HAP-1 (cell line): ENCODE measurements at places on chromosomes 12 and 14.

GRCh38 chr12:128250096-128250495 is 16.9 kb upstream of the TMEM132C start:
- DNase-seq = no peak

DNA sequence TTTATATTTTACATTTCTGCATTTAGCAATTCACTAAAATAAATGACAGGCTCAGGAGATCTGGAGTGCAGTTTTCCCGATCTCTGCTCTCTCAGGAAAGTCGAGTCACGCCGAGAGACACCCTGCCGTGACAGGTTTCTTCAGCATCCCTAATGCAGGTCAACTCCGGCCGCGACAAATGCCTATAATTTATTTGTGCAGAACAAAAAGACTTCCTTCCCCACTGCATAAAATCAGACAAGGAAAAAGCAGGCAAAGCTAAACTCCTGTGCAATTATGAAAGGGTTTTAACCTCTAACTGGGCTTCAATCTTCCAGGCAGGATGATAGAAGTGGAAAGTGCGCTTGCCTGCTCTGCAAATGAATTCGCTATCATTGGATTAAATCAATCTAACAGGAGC is 28.1 kb downstream of the SPRING1 start:
- DNase-seq = no peak

GRCh38 chr14:66056926-66057552 is 429.1 kb upstream of the CCDC196 start:
- no peak for DNase-seq

GRCh38 chr14:32757568-32757967 is 181.1 kb upstream of the NPAS3 start:
- no peak for DNase-seq

DNA sequence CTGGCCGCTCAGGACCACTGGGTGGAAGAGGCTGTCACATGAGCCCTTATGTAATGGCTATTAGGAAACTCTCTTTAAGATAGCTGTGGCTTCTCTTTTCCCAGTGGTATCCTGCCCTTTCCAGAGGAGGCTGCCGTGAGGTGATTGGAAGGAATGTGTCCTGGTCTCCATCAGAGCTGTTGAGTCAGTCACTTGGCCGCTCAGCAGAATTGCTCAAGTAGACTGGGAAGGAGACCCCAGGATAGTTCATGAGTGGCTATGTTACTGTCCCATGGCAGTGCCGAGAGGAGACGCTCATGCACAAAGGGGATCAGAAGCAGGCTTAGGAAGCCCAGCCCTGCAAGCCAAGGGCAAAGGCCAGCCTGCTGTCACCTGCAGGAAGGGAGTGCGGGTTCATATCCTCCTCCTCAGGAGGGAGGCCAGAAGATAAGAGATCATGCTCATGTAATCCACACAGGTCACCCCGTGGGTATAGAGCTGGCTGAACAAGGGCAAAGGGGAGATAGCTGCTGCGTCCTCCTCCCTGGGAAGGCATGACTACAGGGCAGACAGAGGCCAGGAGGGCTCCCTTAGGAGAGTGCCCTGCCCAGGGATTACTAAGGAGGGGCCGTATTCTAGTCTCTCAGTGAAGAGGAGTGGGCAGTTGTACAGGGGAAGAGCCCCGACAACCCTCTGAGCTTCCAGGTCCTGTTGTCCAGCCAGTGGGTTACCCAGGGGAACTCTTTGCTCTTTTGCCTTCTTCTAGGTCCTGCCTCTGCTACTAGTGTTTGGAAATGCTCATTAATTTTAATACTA is 137.0 kb upstream of the MAX start:
- DNase-seq = no peak

- no peak for DNase-seq
These were observed 93.6 kb downstream of the TXNDC16 start for GRCh38 chr14:52458721-52459085.

- DNase-seq = peak; percentile 46
These were observed 89.2 kb upstream of the TMEM260 start for GRCh38 chr14:56490379-56490778.

DNA sequence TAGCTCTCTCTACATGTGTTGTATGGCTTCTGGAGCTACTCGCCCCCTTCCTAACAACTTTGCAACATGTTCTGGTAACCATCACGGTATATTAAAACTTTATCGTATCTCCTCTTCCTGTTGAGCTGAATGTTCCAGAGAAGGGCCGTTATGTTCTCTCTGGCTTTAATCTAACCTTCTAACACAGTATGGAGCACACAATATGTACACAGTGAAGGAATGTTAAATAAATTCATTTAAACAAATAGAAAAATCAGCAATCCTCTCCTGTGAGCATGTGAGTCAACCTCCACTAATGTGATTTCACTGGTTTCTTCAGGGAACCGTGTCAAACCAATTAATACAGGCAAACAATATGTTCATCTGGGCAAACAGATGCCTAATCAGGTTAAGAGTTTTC is 319.5 kb upstream of the OR4E1 start:
- DNase-seq = no peak

GRCh38 chr12:111189792-111190191 is 179.1 kb downstream of the PHETA1 start:
- no peak for DNase-seq

GRCh38 chr12:90441431-90441830 is 513.5 kb downstream of the CCER1 start:
- DNase-seq = no peak

- no peak for DNase-seq
These were observed 373.3 kb downstream of the RGS6 start for GRCh38 chr14:72305561-72305960.

- no peak for DNase-seq
These were observed 41.6 kb downstream of the NT5DC3 start for GRCh38 chr12:103799504-103799856.

DNA sequence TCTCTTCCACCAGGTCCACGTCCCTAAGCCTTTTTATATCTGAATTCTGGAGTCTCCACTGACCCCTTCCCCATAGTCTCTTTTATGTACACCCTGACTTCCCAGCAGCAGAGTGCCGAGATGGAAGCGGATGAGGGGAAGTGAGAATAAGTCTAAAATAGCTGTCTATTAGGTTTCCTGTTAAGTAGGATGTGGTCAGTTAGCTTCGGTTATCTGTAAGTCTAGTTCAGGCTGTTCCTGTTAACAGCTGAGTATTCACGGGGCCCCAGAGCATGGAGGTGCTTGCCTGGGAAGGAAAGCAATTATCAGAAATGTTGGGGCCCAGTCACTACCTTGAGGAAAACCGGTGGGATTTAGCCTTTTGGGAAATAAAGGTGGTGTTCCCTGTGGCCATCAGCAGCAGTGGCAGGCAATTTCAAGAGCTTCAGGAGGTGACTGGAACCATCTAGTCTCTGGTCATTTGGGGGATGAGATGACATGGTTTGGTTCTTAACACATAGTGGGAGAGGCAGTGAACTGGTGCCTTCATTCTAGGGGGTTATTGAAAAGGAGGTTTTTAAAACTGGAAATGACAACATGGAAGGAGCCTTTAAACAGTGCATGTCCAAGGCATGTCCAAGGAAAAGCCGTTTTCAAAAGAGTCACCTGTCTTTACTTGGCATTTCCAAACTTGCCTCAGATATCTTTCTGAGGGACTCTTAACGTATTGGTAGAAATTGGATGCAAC is 21.8 kb downstream of the CHST11 start:
- DNase-seq = no peak

- DNase-seq = no peak
These were observed 1031.3 kb downstream of the FSCB start for GRCh38 chr14:43475757-43476156.
